ENCODE measurements at places on chromosomes 1 and 21. TPM values are rescaled to one million over a fixed set of nuclear protein-coding genes. Genes with fewer than 3 reads are reported as not detected.

- DNase-seq: no peak
- no peaks in the 10 kb centered on the region for H3K36me3 ChIP-seq
- H3K4me1 ChIP-seq: peaks cover 3% of the 10 kb centered on the region
Measured at GRCh38 chr1:119477710-119478109, 29.3 kb upstream of the HSD3B1 start.

DNA sequence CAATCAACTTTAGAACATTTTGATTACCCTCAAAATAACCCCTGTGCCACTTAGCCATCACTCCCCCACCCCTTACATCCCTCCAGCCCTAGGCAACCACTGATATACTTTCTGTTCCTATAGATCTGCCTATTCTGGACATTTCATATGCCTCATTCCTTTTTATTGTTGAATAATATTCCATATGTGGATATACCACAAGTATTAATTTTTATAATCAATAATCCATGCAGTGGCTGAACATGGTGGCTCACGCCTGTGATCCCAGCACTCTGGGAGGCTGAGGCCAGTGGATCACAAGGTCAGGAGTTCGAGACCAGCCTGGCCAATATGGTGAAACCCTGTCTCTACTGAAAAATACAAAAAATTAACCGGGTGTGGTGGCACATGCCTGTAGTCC is 20.1 kb upstream of the MED18 start:
- no peak overlapping the region for H3K4me3 ChIP-seq
- H3K4me1 ChIP-seq: no peaks in the 10 kb centered on the region
- no peaks in the 10 kb centered on the region for H3K27me3 ChIP-seq
- no peak overlapping the region for H3K27ac ChIP-seq
- DNase-seq: no peak

DNA sequence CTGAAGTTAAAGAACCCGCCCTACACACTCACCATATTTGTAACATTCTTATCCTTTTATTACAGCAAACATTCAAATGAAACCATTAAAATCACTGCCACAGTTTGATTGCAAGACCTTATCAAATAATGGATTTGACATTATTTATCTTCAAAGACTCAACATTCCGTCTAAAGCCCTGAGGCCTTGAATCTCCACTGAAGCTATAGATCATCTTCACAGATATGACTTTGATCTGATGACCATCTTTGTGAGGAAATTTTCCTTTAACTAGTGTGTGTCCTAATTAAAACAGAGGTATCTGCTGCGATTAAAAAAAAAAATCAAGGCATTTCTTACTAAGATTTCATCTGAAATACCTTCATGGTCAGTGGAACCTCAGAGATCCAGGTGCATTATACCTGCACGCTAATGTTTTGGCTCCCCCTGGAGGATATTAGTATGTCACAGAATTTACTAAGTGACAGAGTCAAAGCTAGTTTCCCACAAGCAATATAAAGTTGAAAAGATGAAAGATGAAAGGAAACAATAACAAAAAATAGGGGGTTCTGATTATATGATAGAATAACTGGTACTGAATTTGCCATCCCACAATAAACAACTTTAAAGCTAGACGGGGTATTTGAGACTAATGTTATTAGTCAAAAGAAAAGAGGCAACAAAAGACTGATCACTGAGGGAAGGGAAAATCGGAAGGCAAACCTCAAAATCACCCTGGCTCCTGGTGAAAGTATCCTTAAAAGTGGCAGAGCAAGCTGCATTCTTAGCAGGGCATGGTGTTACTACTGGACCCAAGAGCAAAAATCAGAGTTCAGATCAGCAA is 923.4 kb downstream of the NCAM2 start:
- DNase-seq: no peak
- no peaks in the 10 kb centered on the region for H3K36me3 ChIP-seq
- H3K4me1 ChIP-seq: no peaks in the 10 kb centered on the region
- H3K27me3 ChIP-seq: peaks cover 3% of the 10 kb centered on the region
- H3K4me3 ChIP-seq: no peak overlapping the region

DNA sequence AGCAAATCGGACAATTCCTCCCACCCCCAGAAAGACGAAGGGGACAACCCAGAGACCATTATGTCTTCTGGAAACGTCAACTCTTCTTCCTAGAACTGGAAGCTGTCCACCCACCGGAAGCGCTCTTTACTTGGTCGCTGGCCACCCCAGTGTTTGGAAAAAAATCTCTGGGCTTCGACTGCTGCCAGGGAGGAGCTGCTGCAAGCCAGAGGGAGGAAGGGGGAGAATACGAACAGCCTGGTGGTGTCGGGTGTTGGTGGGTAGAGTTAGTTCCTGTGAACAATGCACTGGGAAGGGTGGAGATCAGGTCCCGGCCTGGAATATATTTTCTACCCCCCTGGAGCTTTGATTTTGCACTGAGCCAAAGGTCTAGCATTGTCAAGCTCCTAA is 3.2 kb downstream of the S1PR1 start:
- H3K4me3 ChIP-seq: no peak overlapping the region
- H3K27ac ChIP-seq: no peak overlapping the region
- peaks cover 53% of the 10 kb centered on the region for H3K27me3 ChIP-seq
- peaks cover 19% of the 10 kb centered on the region for H3K4me1 ChIP-seq

DNA sequence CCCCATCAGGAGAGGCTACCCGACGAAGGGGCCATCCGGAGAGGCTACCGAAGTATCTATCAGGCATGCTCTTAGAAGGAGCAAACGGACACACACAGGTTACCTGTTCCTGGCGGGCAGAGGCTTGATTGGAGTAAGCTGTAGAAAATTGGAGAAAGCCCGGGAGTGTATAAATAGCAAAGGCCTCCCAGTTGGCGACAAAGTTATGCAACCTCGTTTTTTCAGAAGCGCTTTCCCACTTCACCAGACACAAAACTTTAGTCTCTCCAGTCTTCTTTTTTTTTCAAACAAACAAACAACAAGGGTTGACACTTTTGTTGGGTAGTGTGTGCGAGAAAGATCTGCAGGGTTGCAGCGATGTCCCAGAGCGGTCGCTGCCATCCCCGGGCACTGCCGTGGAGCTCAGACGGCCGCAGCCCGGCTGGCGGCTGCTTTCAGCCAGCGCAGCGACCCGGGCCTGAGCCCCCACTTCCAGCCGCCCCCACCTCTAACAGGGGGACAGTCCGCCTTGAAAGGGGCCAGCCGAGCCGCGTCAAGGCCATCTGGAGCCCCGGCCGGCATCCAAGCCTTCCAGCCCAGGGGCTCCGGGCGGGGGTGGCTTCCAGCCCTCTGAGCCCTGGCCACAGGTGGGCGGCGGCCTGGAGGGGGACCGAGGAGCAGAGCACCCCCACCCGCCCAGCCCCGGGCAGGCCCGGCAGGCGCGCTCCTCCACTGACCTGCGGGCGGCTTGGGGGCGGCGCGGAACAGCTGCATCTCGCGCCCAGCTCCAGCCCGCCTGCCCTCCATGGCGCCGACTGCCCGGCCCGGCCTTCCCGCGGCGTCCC is 616 bp downstream of the MCOLN3 start:
- H3K36me3 ChIP-seq: no peaks in the 10 kb centered on the region
- peak overlapping the region; percentile 71 for H3K4me3 ChIP-seq
- H3K27ac ChIP-seq: no peak overlapping the region
- DNase-seq: peak; percentile 45
- peaks cover 48% of the 10 kb centered on the region for H3K27me3 ChIP-seq
- H3K4me1 ChIP-seq: peaks cover 14% of the 10 kb centered on the region

- H3K27ac ChIP-seq: no peak overlapping the region
- H3K4me1 ChIP-seq: peaks cover 8% of the 10 kb centered on the region
- no peak overlapping the region for H3K4me3 ChIP-seq
- H3K36me3 ChIP-seq: no peaks in the 10 kb centered on the region
Measured at GRCh38 chr1:110205591-110206155, 4.4 kb upstream of the KCNC4 start.

- peaks cover 43% of the 10 kb centered on the region for H3K4me1 ChIP-seq
- peaks cover 9% of the 10 kb centered on the region for H3K36me3 ChIP-seq
- peak overlapping the region; percentile 1 for H3K4me3 ChIP-seq
- H3K27ac ChIP-seq: peak overlapping the region; percentile 95
- H3K27me3 ChIP-seq: no peaks in the 10 kb centered on the region
Measured at GRCh38 chr1:94772230-94772641, 47.9 kb upstream of the SLC44A3 start.

- no peaks in the 10 kb centered on the region for H3K36me3 ChIP-seq
- no peak overlapping the region for H3K4me3 ChIP-seq
- H3K27ac ChIP-seq: no peak overlapping the region
- no peak for DNase-seq
Measured at GRCh38 chr1:206850401-206850800, 15.0 kb upstream of the IL20 start.

- H3K36me3 ChIP-seq: no peaks in the 10 kb centered on the region
- peaks cover 5% of the 10 kb centered on the region for H3K4me1 ChIP-seq
- no peak for DNase-seq
Measured at GRCh38 chr1:146022403-146023127, 1.0 kb upstream of the HJV start.

GRCh38 chr1:239112101-239112935 is 274.1 kb upstream of the CHRM3 start:
- no peak for DNase-seq
- H3K27me3 ChIP-seq: peaks cover 7% of the 10 kb centered on the region
- H3K27ac ChIP-seq: peak overlapping the region; percentile 2
- peak overlapping the region; percentile 33 for H3K4me3 ChIP-seq

DNA sequence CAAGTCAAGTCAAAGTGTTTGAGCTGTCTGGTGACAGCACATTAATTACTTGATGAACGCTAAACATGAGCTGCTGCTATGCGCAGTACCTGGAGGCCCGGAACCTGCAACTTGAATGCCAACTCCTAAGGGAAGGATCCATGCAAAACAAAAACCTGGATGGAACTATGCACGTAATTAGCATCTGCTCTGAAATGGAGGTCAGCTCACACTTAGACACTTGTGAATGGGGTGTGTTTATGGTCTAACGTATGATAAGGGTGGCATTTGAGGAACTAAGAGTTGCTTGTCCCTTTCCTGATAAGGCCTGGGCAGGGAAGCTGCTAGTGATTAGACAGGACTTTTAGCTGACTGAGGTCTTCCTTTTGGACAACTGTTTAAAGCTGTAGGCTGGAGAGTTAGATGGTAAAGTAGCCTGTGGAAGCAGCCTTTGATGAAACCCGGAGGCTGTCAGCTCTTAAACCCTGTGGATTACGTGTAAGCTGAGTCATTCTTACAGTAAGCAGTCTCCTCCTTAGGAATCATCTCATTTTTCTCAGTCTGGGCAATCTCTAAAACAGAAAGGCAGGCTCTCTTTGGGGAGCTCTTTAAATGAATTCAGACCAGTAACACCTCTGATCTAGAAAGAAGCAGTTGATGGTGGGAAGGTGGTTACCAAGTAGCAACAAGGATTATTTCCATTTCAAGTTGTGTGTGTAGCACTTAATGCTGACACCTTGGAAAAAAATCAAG is 6.8 kb downstream of the TENT5C start:
- H3K27me3 ChIP-seq: no peaks in the 10 kb centered on the region
- no peak overlapping the region for H3K27ac ChIP-seq
- H3K4me1 ChIP-seq: peaks cover 59% of the 10 kb centered on the region

- H3K27me3 ChIP-seq: peaks cover 20% of the 10 kb centered on the region
- H3K36me3 ChIP-seq: no peaks in the 10 kb centered on the region
- H3K4me3 ChIP-seq: no peak overlapping the region
- no peaks in the 10 kb centered on the region for H3K4me1 ChIP-seq
Measured at GRCh38 chr1:37171691-37172090, 137.4 kb upstream of the GRIK3 start.

- peaks cover 26% of the 10 kb centered on the region for H3K4me1 ChIP-seq
- H3K27ac ChIP-seq: no peak overlapping the region
- peaks cover 8% of the 10 kb centered on the region for H3K27me3 ChIP-seq
- H3K36me3 ChIP-seq: no peaks in the 10 kb centered on the region
- H3K4me3 ChIP-seq: no peak overlapping the region
- no peak for DNase-seq
Measured at GRCh38 chr1:159968901-159969300, 14.9 kb upstream of the SLAMF9 start.

DNA sequence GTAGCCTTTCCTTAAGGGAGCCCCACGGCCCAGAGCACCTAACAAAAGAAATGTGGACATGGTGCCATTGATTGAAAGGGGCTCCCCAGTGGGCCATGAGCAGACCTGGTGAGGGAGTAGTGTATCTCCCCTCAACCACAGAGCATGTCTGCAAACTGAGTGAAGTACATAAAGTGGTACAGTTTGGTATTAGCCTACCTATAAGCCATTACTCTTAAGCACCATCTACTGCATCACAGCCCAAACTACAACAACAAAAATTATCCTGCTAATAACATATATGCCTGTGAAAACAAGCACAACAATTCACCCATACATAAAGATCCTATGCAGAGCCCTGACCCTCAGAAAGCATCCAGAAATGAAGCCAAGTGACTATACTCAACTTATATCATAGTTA is 407.8 kb downstream of the PTPRC start:
- no peak for DNase-seq
- no peaks in the 10 kb centered on the region for H3K36me3 ChIP-seq
- no peaks in the 10 kb centered on the region for H3K27me3 ChIP-seq
- H3K27ac ChIP-seq: no peak overlapping the region

- no peak overlapping the region for H3K27ac ChIP-seq
- H3K27me3 ChIP-seq: no peaks in the 10 kb centered on the region
- H3K4me1 ChIP-seq: no peaks in the 10 kb centered on the region
- H3K36me3 ChIP-seq: no peaks in the 10 kb centered on the region
- no peak for DNase-seq
- H3K4me3 ChIP-seq: no peak overlapping the region
Measured at GRCh38 chr1:189859385-189859977, 618.2 kb downstream of the BRINP3 start.

DNA sequence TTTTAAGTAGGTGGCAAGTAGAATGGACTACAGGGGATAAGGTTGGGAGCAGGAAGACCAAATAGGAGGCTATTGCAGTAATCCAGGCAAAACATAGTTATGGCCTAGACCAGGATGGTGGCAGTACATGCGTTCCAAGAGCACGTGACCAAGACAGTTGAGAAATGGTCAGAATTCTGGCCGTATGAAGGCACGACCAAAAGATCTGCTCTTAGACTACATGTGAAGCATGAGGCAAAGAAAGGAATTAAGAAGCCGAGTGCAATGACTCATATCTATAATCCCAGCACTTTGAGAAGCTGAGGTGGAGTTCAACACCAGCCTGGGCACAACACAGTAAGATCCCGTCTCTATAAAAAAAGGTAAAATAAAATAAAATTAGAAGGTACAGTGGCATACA is 71.3 kb downstream of the LUZP1 start:
- no peak for DNase-seq
- H3K27me3 ChIP-seq: no peaks in the 10 kb centered on the region
- peaks cover 17% of the 10 kb centered on the region for H3K36me3 ChIP-seq
- H3K4me3 ChIP-seq: no peak overlapping the region
- H3K27ac ChIP-seq: no peak overlapping the region
- peaks cover 14% of the 10 kb centered on the region for H3K4me1 ChIP-seq

GRCh38 chr1:225885336-225885735 is 3.2 kb upstream of the TMEM63A start:
- H3K27me3 ChIP-seq: no peaks in the 10 kb centered on the region
- H3K4me1 ChIP-seq: peaks cover 35% of the 10 kb centered on the region
- no peak for DNase-seq

GRCh38 chr1:65431111-65431705 is 10.7 kb downstream of the LEPR start:
- no peaks in the 10 kb centered on the region for H3K27me3 ChIP-seq
- no peaks in the 10 kb centered on the region for H3K4me1 ChIP-seq
- no peak overlapping the region for H3K4me3 ChIP-seq
- peaks cover 13% of the 10 kb centered on the region for H3K36me3 ChIP-seq
- DNase-seq: no peak
- no peak overlapping the region for H3K27ac ChIP-seq

Gene SPATA45
- not detected for total RNA-seq

Gene MFAP2
- 170 TPM for total RNA-seq

Gene KIF14
- total RNA-seq: 7.8 TPM

Gene SYTL1
- total RNA-seq: 15.5 TPM

Gene CYP4Z1
- not detected for total RNA-seq

Gene RNU1-1
- 3,957 TPM for total RNA-seq

Data from progenitor cell of endocrine pancreas (in vitro differentiated cells).